ENCODE measurements at places on chromosomes 1 and 21.

GRCh38 chr1:224703702-224704101, 87.6 kb downstream of the CNIH3 start:
- DNase-seq = no peak

DNA sequence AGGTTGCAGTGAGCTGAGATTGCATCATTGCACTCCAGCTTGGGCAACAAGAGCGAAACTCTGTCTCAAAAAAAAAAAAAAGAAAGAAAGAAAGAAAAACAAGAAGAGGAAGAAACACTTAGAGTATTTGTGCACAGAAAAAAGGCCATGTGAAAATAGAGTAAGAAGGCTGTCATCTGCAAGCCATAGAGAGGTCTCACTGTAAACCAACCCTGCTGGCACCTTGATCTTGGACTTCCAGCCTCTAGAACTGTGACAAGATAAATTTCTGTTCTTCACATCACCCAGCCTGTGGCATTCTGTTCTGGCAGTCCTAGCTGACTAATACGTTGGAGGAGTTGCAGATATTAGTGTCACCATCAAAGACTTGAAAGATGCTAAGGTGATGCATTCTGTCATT, 12.1 kb upstream of the ZDHHC18 start:
- no peak for DNase-seq

DNA sequence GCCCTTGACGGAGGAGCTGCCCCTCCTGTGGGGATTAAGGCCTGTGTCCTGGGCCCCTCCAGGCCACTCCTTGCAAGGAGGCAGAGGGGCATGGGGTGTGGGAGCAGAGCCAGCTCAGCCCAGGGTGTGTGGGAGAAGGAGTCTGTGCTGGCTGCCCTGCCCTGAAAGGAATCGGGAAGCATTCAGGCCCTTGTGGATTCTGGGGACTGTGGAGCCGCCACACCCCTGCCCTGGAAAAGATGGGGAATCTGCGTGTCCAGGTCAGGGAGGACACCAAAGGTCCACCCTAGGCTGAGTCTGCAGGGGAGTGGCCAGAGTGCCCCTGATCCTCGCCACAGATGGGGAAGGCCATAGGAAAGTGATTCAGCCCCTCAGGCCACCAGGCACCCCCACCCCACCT, 16.5 kb upstream of the PRDM16 start:
- no peak for DNase-seq

DNA sequence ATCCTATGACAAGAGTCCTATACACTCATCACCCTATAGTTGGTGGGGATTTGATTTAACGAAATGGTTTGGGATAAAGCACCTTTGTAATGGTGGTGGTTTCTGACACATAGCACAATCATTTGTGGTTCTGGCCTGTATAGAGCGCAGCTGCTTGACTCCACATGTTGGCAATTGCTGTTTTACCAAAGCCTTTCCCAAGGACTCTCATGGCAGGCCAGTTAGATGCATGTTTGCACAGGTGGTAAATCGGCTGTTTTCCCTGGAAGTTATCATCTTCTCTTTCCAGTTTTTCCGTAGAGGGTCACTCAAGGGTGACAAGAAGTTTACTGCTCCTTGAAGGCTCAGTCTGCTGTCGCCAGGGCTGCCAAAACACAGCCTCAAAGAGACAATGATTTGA, 17.1 kb upstream of the XPR1 start:
- DNase-seq = no peak

Measured in stimulated activated CD8-positive, alpha-beta memory T cell treated with anti-CD3 and anti-CD28 coated beads, Interleukin-2, amount 100 ng/mL, for 1 hour (primary cell).